ENCODE measurements at places on chromosomes 6 and 20. TPM values are rescaled to one million over a fixed set of nuclear protein-coding genes. Genes with fewer than 3 reads are reported as not detected.
A peak's percentile ranks its signal among the peaks of the same experiment; 100 is the strongest.

Gene CNPY3
- total RNA-seq = 27.4 TPM

Gene JAG1
- total RNA-seq = 96.7 TPM

Gene ZSCAN31
- 5.8 TPM for total RNA-seq

Gene COL9A3
- 0.42 TPM for total RNA-seq

Gene ELOVL4
- total RNA-seq = 0.58 TPM

Gene RRAGD
- 28.7 TPM for total RNA-seq

Gene CYP39A1
- total RNA-seq = 1.1 TPM

DNA sequence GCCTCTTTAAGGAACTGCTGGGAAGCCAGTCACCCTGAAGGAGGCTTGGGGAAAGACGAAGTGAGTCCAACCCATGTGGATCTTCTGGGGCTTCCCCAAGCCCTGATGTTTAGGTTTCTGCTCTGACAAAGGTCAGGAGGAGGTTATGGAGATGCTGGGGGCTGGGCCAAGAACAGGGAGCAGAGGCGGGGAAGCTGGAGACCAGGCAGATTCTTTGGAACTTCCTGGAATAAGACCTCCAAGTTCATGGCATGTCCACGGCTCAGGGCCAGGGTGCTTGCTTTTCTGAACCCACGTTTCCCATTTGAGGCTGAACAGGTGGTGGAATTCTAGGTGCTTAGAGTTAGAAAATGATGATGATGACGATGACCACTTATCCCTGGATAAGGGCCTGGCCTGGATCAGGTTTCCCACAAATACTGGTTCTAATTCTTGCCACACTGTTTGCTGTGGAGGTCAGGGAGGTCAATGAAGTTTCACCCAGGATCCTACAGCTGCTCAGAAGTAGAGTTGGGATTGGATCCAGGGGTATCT, 30.0 kb upstream of the TGM2 start:
- peak; percentile 64 for DNase-seq

GRCh38 chr20:37938181-37938750, 35.3 kb downstream of the VSTM2L start:
- peak; percentile 84 for DNase-seq

DNA sequence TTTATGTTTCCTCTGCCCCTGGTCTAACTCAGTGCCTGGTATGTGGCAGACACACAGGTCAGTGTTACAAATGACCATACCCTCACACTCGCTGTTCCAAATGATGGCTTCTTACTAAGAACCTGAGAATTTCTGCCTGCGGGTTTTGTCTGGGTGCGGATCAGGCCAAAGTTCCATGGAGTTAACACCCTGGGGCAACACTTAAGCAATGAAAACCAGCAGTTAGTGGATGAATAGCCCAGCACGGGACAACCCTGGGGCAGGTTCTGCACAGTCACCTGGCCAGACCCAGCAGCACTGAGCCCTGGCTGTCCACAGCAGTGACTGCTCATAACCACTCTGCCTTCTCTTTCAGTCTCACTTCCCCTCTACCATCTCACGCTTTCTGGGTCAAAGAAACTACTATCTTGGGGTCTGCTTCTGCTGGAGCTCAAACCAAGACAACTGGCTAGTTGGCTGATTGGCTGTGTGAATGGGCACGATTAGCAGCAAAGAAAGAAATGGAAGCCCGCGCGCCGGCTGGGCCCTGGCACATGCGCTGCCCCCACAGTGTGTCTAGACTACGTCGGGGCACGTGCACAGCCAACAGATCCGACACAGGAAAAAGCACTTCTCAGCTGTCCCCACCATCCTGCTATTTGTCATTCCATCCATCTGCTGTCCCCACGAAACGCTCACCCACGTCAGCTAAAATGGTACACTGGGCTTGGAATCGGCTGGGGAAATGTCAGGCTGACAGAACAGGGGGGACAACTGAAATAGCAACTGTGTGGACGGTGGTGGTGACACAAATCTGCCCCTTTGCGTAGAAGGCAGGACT, 36.6 kb downstream of the MGME1 start:
- no peak for DNase-seq

DNA sequence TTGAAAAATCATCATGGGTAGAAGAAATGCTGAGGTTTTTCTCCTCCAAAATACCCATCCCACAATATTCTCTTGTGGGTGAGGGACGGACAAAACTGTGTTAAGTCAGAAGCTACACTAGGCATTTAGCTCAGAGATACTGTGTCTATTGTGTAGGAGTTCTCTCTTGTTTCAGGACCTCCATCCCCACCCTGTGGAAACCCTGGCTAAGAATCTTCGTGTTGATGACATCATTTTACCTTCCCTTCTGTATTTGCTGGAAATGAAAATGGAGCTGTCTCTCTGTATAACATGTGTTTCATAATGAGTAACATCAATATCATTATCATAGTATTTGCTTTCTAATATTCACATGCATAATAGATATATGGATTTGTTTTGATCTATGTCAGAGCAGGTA, 1193.0 kb upstream of the CITED2 start:
- no peak for DNase-seq

GRCh38 chr6:6614983-6615349, 26.4 kb downstream of the LY86 start:
- DNase-seq = no peak

- DNase-seq = no peak
These were observed 15.6 kb downstream of the PDSS2 start for GRCh38 chr6:107443608-107444267.

GRCh38 chr6:76326871-76327270, 254.4 kb upstream of the IMPG1 start:
- no peak for DNase-seq

GRCh38 chr6:95581073-95581472, 3.7 kb downstream of the MANEA start:
- DNase-seq = no peak

DNA sequence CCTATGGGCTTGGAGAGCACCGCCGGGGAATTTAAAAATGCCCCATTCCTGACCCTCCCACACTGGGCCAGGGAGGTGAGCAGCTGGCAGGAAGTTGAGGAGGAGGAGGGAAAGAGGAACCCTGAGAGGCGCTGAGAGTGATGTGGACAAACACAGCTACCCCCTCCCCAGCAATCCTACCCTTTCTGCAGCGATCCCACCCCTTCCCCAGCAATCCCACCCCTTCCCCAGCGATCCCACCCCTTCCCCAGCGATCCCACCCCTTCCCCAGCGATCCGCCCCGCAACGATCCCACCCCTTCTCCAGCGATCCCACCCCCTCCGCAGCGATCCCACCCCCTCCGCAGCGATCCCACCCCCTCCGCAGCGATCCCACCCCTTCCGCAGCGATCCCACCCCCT, 111.6 kb downstream of the SYCP2 start:
- DNase-seq = no peak

- no peak for DNase-seq
These were observed 9.2 kb upstream of the PRSS16 start for GRCh38 chr6:27238010-27238983.

DNA sequence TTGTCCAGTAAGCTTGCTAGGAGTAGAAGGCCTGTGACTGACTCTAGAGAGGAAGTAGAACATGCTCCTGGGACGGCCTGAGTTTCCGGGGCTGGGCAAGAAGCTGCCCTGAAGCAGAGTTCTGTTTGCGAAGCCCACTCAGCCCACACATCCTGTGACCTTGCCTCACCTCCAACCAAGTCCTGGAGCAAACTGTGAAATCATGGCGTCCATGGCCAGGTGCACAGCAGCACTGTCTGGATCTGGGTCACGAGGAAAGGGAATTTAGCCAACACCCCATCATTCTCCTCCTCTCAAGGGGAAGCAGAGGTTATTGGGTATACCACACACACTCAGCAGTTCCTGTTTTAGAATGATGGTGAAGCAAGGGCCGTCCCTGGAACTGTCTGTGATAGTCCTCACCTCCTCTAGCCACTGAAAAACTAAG, 87.5 kb downstream of the CRYBG1 start:
- no peak for DNase-seq

DNA sequence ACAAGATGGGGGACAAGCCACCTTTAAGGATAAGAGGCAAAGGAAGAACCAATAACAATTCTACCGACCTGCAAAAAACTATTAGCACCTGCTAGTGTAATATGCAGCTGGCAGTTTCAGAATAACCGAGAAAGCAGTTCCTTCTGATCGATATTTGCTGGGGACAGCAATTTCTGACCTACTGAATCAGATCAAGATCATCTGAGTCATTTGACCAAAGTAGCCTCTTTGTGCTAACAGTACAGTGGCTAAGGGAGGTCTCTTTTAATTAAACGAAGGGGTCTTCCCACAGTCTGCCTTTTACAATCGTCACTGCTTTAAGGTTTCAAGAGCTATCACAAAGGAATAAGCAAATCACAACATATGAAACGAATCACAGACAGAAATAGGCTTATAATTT, 318.9 kb downstream of the BTBD9 start:
- DNase-seq = no peak

DNA sequence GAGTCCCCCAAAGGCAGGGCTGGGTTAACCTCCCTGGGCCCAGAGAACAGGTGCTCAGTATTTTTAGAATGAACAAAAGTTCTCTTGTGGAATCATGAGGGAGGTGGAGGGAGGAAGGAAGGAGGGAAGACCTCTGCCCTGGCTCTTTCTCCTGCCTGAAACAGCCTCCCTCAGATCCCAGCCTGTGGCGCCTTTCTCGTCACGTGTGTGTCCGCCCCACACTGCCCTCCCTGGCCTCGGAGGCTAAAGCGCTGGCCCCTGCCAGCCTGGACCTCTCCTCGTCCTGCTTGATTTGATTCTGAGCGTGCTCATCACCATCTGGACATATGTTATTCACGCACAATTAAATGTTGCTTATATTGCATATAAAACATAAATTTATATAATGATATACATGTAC, 40.9 kb downstream of the PHACTR3 start:
- peak; percentile 12 for DNase-seq

- no peak for DNase-seq
These were observed 46.6 kb downstream of the MOXD1 start for GRCh38 chr6:132354517-132355167.

DNA sequence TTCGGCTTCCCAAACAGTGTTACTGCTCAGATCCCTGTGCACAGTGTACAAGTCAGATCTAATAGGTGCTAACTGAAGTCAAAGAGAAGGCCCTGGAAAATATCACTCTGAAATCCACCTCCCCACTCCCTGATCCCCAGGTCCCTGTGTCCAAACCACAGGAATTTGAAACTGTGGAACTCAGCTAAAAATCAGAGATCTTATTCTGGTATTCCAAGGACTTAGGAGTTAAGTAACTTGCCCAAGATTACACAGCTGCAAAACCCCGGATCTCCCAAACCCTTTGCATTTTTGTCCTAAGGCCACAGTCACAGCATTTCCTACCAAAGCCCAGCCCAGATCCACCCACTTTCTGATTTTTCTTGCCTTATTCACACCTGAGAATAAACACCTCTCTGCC, 32.3 kb upstream of the SLC23A2 start:
- no peak for DNase-seq

DNA sequence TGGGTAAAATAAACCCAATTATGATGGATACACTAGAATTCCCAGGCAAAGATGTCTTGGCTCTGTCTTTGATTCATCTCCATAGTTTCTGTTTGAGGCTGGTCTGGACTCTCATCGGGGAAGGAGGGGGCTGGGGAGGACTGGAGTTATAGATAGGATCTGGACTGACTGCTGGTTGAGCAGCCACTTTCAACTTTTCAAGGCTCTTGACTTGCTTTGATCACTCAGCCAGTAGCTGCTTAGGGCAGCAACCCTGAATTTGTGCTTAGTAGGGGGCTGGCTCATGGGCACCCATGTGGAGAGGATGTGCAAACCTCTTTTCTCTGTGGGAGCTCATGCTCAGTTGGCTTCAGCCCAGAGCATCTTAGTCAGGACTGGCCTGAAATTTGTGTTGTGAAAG, 114.0 kb upstream of the NEDD9 start:
- DNase-seq = no peak

- no peak for DNase-seq
These were observed 482.3 kb upstream of the JARID2 start for GRCh38 chr6:14763616-14764015.

DNA sequence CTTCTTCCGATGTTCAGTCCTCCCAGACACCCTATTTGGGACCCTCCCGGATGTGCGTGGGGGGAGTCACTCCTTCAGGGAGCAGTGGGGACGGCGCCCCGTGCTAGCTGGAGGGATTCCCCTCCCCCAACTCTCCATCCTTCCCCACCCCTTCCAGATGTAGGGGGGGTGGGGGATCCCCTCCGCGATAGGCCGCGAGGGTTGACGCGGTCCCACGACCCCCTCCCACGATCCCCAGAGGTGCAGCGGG, 548 bp downstream of the GNL1 start:
- DNase-seq = no peak

All from mesenteric fat pad (tissue), 1 donor.